ENCODE measurements at places on chromosomes 7 and 10.

DNA sequence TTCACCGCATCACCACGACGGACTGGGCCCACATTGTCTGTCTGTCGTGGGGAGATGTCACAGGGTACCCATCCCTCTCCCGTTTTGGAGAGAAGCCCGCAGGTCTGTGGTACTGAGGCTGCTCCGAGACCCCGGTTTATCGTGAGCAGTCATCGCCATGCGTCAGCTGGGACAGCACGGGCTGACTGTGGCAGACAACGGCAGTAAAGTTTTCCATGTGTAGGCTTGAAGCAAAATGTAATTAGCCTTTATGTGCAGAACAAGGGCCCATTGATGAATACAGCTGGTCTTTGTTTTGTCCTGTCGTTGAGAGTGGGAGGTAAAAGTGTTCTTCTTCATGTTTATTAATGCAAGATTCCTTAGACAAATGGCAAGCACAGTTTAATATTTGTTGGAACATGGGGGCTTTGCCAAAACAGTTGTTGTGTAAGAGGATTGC lies 167.4 kb upstream of the SH2B2 start:
- no peak for DNase-seq

GRCh38 chr7:6725003-6725402 lies 18.3 kb upstream of the ZNF12 start:
- no peak for DNase-seq

- DNase-seq: no peak
These were observed 14.0 kb upstream of the HGF start for GRCh38 chr7:81783818-81784217.

DNA sequence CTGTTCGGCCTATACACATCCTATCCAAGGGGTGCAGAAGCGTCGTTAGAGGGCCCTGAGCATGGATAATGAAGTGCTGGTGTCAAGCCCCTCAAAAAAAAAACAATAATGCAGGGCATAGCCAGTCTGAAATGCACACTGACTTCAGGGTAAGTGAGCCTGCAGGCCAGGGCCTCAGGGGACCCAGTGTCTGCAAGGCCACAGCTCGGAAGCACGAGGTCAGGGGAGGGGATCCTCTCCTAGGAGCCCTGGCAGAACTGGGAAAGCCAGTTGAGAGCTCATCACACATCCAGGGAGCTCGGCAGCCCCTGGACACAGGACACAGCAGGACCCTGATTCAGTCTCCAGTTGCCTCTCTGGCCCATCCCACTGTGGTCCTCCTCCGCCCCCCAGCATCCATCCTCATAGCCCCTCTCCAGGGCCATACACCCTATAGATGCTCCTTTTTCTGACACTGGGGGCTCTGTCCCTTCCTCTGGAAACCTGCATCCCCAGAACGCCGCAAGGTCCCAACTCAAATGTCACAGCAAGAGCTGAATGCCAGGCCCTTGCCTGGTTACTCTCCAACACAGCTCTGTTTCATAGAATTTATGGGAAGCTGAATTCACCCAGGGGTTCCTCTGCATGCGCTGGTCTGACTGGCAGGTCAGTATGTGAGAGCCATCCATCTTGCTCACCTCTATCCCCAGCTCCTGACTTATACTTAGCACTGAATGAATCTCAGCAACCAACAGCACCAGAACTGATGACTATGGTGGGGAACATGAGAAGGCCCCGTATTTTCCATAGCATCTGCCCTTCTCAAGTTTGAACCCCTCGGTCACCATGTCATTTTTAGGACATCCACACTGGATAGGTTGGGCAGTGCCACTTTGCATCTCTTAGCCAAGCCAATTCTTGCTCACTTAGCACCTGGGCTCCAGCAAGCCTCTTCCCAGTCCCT lies 717.0 kb upstream of the IGFBP3 start:
- DNase-seq: no peak

DNA sequence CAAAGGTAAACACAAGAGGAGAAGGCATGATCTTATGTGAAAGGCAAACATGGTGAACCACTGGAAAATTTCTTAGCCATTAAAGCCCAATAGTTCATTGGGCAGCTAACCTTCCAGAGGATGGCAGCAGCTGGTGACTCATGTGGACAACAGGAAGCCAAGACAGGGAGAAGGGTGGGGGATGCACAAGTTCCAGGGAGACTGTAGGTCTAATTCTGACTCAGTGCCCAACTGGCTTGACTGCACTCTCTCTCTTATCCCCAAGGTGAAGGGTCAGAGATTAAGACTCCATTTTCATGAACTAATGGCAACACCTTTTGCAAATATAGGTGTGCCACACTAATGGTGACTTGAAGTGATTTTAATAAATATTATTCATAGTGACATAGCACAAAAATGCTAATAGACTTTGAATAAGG lies 47.9 kb upstream of the SLC35B4 start:
- no peak for DNase-seq

Data from activated CD8-positive, alpha-beta T cell treated with anti-CD3 and anti-CD28 coated beads for 36 hours (primary cell).